SW480 (cell line): ENCODE measurements at places on chromosomes 5 and 9.

DNA sequence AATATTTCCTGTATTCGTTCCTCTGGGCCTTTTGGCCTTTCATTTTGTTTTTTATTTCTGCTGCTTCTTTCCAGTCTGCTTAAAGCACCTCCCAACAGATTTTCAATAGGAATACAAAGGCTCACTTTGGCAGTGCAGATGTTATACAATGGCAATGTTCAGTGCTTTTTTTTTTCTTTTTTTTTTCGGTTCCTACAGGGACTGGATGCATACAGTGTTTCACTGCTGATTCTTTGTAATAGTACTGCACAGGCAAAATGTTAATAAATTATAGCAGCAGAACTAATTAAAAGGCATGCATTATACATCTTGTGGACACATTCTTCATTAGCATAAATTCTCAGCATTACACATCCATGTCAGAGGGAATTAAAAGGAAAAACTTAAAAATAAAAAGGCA, 356.6 kb upstream of the C9orf72 start:
- no peak for DNase-seq

- no peak for DNase-seq
Observed at GRCh38 chr9:82128011-82128696, 139.6 kb downstream of the SPATA31D1 start.

DNA sequence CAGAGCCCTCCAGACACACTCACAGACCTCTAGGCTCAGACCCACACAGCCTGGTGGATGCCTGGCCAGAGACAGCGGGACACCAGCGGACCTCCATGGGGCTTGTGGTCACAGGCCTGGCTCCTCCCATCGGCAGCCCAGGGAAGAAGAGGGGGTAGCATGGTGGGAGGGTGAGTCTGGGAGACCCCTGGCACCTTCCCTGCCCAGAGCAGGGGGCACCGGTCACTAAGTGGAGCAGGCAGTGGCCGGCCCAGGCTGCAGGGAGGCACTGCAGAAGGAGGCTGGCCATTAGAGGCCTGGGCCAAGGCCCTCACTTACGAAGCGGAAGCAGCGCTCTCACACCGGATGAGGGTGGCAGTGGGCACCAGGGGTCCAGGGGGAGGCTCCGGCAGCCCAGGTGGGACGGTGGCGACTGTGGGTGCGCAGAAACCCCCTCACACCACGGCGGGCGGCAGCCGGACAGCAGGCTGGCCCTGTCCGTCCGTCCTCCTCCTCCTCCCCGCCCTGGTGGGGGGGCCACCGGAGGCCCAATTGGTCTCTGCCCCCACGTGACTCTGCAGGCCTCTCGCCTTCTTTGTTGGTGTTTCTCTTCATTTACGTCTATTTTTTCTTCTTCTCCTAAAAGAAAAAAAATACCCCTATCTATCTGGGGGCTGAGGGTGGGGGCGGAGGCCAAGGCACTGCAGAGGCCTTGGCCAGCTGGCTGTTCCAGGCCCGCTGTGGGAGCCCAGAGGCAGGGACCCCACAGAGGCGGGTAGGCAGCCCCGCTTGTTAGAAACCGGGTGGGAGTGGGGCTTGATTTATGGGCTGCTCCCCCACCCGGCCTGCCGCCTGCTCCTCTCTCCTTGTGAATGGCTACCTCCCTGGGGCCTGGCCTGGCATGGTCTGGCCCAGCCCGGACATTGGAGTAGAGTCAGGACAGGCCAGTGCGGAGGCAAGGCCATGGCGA, at the start of gene NR5A1:
Gene NR5A1 (minus strand): TSS at position 469 of the 949 bp plus-strand sequence. CDS start 4,004 bp downstream, outside the sequence.
- DNase-seq, result no peak

DNA sequence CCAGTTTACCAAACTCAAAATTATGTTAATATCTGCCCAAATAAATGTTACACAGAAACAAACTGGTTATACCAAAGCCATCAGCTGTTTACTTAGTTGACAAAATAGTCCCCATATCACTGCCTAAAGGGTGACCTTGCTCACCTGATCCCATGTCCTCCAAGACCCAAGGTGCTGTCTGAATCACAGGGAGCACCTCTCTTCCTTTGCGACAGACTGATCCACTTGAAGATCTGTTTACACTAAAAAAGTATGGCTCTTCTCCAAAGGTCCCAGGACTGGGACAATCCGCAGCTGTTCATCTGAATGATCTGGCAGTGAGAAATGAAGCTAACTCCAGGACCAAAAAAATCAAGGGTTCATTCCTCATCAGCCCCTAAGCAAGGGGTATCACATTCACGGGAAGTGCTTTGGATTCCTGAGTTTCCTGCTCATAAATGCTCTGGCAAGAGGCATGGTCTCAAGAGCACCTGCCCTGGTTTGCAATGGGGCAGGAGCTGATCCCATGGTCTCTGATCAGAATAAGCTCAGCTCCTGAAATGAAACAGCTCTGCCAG, 5.0 kb downstream of the PRUNE2 start:
- no peak for DNase-seq

- no peak for DNase-seq
Observed at GRCh38 chr9:69583645-69584234, 88.4 kb downstream of the APBA1 start.

GRCh38 chr5:138948471-138949222, 73.5 kb upstream of the LRRTM2 start:
- no peak for DNase-seq

DNA sequence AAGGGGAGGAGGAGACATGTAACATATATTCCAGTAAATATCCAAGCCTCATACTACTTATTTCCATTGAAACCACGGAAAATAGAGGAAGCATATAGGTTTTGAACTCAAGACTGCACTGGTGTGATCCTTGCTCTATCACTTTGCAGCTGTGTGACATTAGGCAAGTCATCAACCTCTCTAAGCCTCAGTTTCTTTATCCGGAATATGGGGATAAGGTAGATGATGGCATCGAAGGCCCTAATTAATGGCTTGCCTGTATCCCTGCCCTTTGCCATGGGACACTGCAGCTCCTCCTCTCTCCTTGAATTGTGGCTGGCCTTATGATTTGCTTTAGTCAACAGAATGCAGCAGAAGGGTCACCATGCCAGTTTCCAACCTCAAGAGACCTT, 6.9 kb downstream of the SHB start:
- DNase-seq, result no peak

DNA sequence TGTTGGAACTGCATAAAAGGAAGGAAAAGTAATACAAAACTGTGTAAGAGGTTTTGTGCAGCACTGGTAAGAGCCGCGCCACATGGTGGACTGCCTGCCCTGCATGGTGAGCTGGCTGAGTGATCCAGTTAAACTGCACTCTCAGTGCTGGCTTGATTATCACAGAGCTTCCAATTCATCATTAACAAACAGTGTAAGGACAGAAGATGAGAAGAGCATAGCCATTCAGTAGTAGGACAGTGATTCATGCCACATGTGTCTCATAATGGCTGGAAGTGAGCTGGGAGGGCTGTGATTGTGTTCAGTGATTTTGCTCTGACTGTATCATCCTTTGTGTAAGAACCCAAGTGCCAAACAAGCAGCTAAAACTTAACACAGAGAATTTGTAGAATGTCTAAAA, 14.1 kb downstream of the ASPN start:
- DNase-seq, result no peak

DNA sequence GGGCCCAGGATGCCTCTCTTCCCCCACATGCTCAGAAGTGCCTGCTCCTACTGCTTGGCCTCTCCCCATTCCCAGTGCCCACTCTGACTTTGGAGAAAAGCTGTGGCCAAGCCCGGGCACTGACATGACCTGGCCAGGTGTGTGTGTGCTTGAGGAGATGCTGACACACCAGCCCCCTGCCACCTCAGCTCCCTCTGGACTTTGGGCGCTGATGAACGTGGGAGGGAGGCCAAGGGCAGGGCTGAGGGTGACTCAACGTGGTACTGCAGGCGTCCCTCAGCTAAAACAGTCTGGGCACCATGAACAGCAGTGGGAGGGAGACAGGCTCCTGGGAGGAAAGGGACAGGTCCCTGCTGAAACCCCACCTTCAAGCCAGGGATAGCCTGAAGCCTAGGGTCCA, 3.9 kb downstream of the TRIM36 start:
- no peak for DNase-seq

GRCh38 chr9:72575666-72576065, 54.3 kb downstream of the TMC1 start:
- DNase-seq, result no peak

DNA sequence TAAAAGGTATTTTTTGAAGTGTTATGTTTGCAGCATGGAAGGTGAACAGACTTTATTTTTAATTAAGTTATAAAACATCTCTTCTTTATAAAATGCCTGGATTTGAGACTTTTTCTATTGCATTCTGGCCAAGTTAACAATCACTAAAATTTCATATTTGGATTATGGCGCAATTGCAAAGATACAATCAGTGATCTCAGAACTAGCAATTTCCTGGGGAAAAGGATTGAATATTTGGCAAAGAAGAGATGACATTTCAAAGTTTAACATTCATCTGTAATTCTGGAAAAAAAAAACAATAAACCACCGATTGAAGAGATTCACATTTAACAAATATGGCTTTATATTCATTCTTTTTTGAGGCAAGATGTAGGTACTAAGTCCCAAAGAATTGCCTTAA, 378.0 kb downstream of the LRRC70 start:
- DNase-seq, result no peak

DNA sequence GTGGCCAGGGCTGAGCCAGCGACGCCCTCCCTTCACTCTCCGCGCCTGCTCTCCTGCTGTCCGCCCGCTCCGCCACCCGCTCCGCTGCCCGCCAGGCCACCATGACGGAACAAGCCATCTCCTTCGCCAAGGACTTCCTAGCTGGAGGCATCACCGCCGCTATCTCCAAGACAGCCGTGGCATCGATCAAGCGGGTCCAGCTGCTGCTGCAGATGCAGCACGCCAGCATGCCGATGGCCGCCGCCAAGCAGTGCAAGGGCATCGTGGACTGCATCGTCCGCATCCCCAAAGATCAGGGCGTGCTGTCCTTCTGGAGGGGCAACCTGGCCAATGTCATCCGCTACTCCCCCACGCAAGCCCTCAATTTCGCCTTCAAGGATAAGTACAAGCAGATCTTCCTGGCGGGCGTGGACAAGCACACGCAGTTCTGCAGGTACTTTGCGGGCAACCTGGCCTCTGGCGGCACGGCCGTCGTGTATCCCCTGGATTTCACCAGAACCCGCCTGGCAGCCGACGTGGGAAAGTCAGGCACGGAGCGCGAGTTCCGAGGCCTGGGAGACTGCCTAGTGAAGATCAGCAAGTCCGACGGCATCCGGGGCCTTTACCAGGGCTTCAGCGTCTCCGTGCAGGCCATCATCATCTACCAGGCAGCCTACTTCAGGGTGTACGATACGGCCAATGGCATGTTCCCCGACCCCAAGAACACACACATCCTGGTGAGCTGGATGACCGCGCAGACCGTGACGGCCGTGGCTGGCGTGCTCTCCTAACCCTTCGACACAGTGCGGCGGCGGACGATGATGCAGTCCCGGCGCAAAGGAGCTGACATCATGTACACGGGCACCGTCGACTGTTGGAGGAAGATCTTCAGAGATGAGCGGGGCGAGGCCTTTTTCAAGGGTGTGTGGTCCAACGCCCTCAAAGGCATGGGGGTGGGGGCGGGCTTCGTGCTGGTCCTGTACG, 1130.4 kb upstream of the ACO1 start:
- DNase-seq, result no peak

DNA sequence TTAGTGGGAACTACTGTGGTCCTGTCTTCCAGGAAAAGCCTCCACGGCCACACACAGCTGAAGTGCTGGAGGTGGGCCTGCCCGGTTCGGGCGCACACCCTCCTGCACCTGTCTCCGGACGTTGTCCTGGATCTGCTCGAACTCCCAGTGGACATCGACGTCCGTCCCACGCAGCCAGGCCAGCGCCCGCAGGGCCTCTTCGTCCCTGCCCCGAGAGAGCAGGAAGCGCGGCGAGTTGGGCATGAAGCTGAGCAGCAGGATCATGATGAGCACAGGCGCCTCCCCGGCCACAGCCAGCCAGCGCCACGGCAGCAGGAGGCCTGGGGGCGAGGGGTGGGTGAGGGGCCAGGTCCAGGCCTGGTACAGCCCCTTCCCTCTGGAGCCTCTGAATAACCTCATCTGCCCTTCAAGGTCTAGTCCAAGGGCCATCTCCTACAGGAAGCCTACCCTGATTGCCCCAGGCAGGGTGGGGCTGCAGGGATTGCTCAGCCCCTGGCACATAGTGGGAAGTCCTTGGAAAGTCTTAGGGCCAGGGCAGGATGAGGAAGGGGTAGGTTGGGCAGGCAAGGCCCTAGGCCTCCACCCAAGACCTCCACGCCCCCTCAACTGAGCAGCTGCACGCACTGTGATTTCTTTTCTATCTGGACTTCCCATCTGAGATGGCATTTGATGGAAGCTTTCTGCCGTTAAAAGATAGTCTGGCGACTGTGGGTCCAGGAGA, 3.4 kb downstream of the SLC2A6 start:
- DNase-seq, result no peak

DNA sequence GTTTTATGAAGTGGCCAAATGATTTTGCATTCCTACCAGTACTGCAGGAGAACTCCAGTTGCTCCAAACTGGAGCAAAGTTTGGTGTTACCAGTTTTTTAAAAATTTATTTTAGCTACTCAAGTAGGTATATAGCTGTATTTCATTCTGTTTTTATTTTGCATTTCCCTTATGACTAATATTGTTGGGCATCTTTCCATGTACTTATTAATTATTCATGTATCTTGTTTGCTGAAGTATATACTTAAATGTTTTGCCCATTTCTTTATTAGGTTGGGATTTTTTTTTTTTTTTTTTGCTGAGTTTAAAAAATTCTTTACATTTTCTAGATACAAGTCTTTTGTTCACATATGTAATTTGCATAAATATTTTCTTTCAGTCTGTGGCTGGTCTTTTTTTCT, 386.6 kb upstream of the DAB2 start:
- no peak for DNase-seq

DNA sequence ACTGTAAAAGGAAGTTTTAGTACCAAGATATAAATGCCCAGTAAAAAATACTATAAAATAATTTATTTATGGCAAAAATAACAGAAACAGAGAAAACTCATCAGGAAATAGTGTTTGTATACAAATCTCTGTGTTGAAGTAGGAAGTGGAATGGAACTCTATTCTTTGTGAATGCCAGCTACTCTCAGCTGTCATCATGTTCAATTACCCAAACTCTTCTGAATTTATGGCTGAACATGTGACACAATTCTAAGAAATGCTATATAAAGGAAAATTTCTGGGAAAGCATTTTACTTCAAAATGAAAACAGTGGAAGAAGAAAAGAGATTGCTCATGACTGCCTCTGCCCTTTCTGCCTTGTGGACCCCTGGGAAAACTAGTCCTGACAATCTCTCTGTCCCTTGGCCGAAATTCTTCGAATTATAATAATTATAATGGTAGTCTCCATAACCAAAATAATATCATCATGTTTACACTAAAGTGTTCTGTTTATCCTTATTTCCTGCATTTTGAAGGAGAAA, 522.3 kb upstream of the ST8SIA4 start:
- no peak for DNase-seq

- no peak for DNase-seq
Observed at GRCh38 chr5:78062645-78063044, 231.9 kb downstream of the AP3B1 start.
